ENCODE measurements at places on chromosomes 5 and 9.

DNA sequence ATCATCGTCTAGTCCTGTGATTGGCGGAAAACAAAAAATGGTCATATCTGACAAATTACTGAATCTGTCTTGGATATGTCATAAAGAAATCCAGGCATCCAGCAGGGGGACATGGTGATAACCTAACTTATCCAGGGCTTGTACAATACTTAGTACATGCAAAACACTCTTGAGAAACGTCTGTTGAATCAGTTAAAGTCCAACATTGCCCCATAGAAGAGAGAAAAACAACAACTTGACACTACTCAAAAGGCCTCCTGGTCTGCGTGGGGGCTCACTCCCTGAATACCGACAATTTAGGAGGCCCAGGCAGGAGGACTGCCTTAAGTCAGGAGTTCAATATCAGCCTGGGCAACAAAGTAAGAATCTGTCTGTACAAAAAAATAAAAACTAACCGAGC is 217.5 kb downstream of the DCP2 start:
- no peak for DNase-seq

DNA sequence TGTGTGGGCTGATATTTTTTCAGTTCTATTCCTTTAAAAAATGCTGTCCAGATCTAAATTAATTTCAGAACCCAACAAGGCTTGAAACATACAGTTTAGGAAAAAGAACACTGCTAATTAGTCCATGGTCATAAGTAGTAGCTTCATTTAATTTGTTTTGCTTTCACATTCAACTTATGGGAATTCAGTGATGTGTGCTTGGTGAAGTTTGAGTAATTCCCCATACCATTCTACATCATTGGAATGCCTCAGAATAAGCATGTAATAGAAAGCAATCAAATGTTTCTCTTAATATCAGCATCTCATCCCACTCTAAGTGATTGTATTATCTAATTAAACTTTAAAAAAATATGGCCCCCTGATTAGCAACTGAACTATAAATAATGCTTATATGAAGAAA is 2.7 kb downstream of the CNTLN start:
- DNase-seq = peak; percentile 5

DNA sequence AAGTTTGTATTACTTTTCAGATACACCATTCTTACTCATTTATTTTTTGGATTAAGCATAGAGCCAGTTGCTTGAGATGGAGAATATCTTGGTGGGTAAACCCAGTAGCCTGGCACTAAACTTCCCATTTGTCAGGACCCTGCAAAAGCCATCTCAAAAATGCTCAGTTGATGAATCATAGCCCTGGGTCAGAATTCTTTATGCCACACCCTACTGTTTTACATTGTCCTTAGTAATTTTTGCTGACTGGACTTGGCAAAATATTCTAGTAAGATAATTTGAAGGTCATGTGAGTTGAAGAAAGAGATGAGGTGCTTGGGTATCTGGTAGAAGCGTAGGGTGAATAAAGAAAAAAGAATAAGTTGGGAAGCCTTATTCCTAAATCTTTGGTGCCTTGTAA is 50.7 kb downstream of the C7 start:
- DNase-seq = no peak

GRCh38 chr5:77797136-77797535 is 21.0 kb upstream of the TBCA start:
- DNase-seq = no peak

DNA sequence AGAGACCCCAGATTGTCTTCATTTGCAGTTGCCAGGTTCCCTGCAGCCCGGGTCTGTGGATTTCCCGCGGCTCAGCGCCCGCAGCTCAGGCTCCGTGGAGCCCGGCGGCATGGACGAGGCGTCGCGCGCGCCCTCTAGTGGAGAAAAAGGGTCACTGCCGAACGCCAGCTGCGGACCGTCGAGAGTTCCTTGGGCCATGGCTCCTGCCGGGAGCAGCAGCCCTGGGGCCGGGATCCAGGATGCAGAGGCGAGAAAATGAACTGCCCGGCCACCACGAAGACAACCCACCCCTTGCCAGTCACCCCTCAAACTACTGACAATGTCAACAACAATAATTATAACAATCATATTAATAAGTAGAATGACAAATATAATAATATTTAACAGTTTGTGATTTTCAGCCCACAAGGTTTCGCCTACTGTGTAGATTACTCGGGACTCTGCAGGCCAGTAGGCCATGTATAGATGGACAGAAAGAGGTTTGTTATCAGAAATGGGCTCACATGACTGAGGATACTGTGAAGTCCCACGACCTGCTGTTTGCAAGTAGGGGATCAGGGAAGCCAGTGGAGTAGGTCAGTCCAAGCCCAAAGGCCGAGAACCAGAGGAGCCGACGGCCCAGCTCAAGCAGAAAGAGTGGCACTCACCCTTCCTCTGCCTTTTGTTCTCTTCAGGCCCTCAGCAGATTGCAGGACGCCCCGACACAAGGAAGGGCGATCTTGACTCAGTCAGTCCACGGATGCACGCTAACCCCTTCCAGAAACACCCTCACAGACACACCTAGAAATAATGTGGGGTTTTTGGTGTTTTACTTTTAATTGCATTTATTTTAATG is 43.1 kb downstream of the BOD1 start:
- DNase-seq = peak; percentile 57

DNA sequence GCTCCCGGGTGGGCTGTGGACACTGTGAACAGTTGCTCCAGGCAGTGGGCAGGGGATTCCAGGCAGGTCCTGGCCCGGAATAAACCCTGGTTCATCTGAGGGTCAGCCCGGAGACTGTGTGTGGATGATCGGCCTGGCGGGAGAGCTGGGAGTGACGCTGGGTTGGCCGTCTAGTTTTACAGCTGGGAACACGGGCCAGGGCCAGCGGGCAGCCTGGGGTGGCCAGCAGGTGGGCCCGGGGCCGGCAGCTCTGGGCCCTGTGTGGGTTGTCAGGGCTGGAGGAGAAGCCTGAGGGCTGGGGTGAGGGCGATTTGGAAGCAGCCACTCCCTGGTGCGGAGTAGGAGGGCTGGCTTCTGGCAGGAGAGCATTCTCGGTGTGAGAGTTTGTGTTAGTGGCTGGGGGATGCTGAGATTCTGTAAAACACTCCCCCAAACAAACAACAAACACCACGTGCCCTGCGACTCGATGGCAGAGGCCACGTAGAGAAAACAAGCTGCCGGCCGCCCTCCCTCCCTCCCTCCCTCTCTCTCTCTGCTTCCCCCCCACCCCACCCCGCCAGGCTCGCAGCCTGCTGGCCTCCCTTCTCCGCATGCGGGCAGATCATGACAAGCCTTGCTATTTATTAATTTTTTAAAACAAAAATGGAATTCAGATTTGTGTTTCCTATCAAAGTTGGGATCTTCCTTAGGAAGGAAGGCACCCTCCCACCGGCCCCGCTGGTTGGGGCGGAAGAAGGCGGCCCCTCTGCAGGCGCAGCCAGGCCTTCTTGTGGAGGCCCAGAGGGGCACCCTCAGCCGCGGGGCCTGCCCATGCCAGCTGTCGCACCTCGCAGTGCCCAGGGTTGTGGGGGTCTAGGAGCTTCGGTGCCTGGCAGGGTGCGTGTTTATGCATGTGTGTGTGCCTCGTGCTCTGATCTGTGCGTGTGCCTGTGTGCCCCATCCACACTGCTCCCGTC is 49.5 kb downstream of the RXRA start:
- DNase-seq = no peak

GRCh38 chr5:175646251-175646650 is 11.6 kb upstream of the HRH2 start:
- no peak for DNase-seq

- no peak for DNase-seq
Observed at GRCh38 chr9:130480673-130481072, 35.9 kb downstream of the ASS1 start.
